Prostate gland (tissue), 2 donors: ENCODE measurements at places on chromosomes 6 and 20. TPM values are rescaled to one million over a fixed set of nuclear protein-coding genes. Genes with fewer than 3 reads are reported as not detected.

Gene ARMC2
- 2.0 TPM for total RNA-seq

Gene CDH4
- 2.2 TPM for total RNA-seq

Gene CTAGE9
- total RNA-seq: not detected

Gene POM121L2
- total RNA-seq: 0.62 TPM

Gene TSPYL1
- total RNA-seq: 112 TPM

Gene TBC1D7
- total RNA-seq: 27.9 TPM

Gene IL17A
- total RNA-seq: not detected

Gene MRPL14
- 48.1 TPM for total RNA-seq

DNA sequence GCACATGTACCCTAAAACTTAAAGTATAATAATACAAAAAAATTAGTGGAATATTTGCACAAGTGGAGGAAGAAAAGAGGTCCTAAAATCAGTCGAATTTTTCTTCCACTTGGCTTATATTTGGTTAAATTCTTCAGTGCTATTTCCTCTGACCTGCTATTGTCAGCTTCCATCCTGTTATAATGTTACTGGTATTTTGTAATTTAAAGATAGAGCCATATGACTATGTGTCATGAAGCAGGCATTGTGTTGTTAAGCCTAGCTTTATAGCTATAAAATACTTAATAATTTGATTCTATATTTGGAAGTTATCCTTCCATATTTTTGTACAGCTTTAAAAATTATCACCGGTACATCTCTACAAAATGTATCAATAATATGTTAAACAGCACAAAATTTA, 455.9 kb upstream of the MARCKS start:
- H3K36me3 ChIP-seq: no peaks in the 10 kb centered on the region
- no peaks in the 10 kb centered on the region for H3K4me1 ChIP-seq
- H3K27me3 ChIP-seq: no peaks in the 10 kb centered on the region
- H3K4me3 ChIP-seq: no peak overlapping the region

DNA sequence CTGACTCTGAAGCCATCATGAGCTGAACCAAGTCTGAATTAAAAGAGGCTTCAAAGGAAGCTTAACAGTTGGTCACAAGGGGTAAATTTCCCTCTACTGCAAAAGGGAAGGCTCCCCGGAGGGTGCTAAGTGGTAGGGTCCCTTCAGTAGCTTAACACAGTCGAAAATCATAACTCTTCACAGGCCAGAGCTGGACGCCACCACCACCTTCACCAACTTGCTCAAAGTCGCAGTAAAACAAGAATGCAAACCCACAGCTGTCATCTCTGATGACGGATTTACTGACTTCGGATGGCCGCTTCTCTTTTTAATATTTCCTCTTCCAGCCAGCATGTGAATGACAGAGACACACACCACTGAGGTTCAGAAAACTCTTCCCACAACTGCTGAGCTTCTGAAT, 144.7 kb upstream of the FBXL4 start:
- no peak for DNase-seq
- H3K27ac ChIP-seq: no peak overlapping the region
- no peaks in the 10 kb centered on the region for H3K36me3 ChIP-seq
- H3K27me3 ChIP-seq: no peaks in the 10 kb centered on the region
- no peaks in the 10 kb centered on the region for H3K4me1 ChIP-seq

- H3K4me3 ChIP-seq: no peak overlapping the region
- H3K36me3 ChIP-seq: no peaks in the 10 kb centered on the region
- DNase-seq: peak; percentile 63
- H3K4me1 ChIP-seq: peaks cover 15% of the 10 kb centered on the region
These were observed 11.0 kb downstream of the SLC29A1 start for GRCh38 chr6:44234101-44235025.

DNA sequence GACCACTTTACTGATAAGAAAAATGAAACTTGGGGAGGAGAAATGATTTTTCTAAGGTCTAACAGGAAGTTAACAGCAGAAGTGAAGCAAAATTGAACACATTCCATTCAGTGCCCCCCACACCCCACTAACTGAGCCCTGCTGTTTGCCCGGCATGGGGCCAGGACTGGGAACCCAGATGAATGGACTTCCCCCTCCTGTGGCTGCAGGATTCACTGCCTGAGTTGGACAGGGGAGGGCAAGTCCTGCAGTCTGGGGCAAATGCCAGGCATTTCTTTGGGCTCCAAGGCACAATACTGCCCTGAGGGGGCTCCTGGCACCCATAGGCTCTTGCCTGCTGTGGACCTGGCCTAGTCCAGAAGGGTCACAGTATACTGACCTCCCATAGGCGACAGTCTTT, 28.3 kb downstream of the FYN start:
- H3K4me1 ChIP-seq: no peaks in the 10 kb centered on the region
- H3K4me3 ChIP-seq: no peak overlapping the region
- H3K27me3 ChIP-seq: no peaks in the 10 kb centered on the region
- DNase-seq: no peak
- no peak overlapping the region for H3K27ac ChIP-seq
- no peaks in the 10 kb centered on the region for H3K36me3 ChIP-seq

DNA sequence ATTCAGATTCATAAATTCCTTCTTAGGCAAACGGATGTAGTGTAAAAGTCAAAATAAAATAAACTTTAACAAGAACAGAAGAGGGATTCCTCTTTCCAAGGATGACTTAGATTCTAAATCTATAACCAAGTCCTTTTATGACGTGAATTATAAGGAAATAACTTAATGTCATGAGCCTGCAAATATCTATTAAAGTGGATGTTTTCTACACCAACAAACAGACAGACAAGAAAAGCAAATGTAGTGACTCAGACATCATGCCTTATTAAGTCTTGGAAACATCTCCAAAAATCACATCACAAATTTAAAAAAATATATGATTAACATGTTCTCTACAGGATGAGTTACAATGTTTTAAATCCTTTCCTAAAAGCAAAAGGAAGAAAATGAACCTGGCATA, 397.1 kb downstream of the ESR1 start:
- H3K27ac ChIP-seq: no peak overlapping the region
- no peaks in the 10 kb centered on the region for H3K4me1 ChIP-seq
- no peak overlapping the region for H3K4me3 ChIP-seq
- no peaks in the 10 kb centered on the region for H3K36me3 ChIP-seq
- H3K27me3 ChIP-seq: no peaks in the 10 kb centered on the region

DNA sequence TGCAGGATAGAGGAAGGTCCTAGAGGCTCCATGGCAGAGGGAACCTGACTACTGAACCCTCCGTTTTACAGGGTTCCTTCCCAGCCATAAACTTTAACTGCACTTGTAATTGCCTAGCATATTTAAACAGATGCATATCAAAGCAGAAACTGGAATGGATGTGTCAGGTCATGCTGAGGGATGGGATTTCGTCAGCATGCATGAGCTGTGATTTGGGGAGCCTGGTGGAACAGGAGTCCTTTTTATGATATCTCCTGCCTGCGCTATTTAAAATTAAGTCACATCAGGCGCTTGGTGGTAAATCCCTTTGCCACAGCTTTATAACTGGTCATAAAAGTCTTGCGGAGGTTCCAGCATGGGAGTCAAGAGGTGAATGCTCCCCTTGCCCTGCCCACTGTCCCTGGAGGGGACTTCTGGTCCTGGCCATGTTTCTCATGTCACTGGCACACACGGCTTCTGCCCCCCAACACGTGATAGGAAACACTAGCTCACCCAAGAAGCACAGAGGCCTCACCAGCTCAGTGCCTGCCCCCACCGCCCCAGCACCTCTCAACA, 26.0 kb upstream of the PCMTD2 start:
- peaks cover 3% of the 10 kb centered on the region for H3K4me1 ChIP-seq
- no peaks in the 10 kb centered on the region for H3K27me3 ChIP-seq
- DNase-seq: peak; percentile 71
- H3K27ac ChIP-seq: no peak overlapping the region

DNA sequence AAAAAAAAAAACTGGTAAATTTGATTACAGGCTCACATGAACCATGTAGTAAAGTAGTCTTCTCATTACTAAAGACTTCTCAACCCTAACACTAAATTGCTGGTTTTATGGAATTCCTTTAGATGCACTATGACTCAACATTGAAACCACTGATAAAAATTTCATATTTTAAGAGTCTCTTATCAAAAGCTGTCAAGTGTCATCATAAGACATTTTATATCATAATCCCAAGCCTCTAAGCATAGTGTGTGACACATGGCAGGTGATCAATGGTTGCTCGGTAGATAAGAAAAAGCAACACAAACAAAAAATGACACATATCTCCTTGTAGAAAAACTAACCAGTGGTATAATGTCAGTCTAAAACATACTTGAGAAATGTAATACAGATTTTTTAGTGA, 258.4 kb downstream of the RNGTT start:
- no peak for DNase-seq
- H3K4me3 ChIP-seq: no peak overlapping the region
- no peaks in the 10 kb centered on the region for H3K36me3 ChIP-seq

GRCh38 chr20:58867211-58867610, 14.7 kb downstream of the GNAS start:
- no peaks in the 10 kb centered on the region for H3K36me3 ChIP-seq
- H3K4me1 ChIP-seq: no peaks in the 10 kb centered on the region

GRCh38 chr20:40416274-40416673, 272.8 kb downstream of the MAFB start:
- peak overlapping the region; percentile 56 for H3K27ac ChIP-seq
- no peak overlapping the region for H3K4me3 ChIP-seq

DNA sequence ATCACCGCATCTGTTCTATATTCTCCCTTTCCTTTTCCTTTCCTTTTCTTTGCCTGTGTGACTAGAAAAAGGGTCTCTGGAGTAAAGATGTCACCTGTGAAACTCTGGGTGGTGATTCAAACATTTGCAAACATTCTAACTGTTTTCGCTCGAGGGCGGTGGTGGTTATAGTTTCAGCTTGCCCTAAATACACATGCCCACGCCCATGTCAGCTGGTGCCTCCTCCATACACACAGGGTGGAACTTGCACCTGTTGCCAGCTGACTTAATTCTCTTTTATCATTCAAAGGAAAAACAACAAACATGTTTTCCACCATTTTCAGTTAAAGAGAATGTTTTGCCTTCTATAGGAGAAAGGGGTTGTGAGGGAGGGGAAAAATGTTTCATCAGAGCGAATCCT, 381.9 kb upstream of the ARID1B start:
- no peaks in the 10 kb centered on the region for H3K4me1 ChIP-seq
- no peak for DNase-seq
- no peaks in the 10 kb centered on the region for H3K36me3 ChIP-seq
- no peaks in the 10 kb centered on the region for H3K27me3 ChIP-seq

GRCh38 chr6:35310265-35310831, 12.7 kb downstream of the DEF6 start:
- DNase-seq: no peak
- H3K4me3 ChIP-seq: no peak overlapping the region
- H3K27me3 ChIP-seq: no peaks in the 10 kb centered on the region
- H3K4me1 ChIP-seq: no peaks in the 10 kb centered on the region
- H3K27ac ChIP-seq: no peak overlapping the region

- DNase-seq: no peak
- no peaks in the 10 kb centered on the region for H3K27me3 ChIP-seq
- no peak overlapping the region for H3K4me3 ChIP-seq
- H3K4me1 ChIP-seq: no peaks in the 10 kb centered on the region
- no peak overlapping the region for H3K27ac ChIP-seq
These were observed 531.9 kb upstream of the MAN1A1 start for GRCh38 chr6:119881416-119881815.

GRCh38 chr6:169210611-169211010, 43.0 kb downstream of the THBS2 start:
- H3K4me3 ChIP-seq: no peak overlapping the region
- no peaks in the 10 kb centered on the region for H3K4me1 ChIP-seq
- H3K36me3 ChIP-seq: no peaks in the 10 kb centered on the region
- no peak overlapping the region for H3K27ac ChIP-seq
- no peak for DNase-seq
- H3K27me3 ChIP-seq: no peaks in the 10 kb centered on the region
